Lung (tissue), 17 donors: ENCODE measurements at places on chromosomes 2 and 18. TPM values are rescaled to one million over a fixed set of nuclear protein-coding genes. Genes with fewer than 3 reads are reported as not detected.

The CNTNAP5 gene
- polyA plus RNA-seq: not detected

The OTOF gene
- polyA plus RNA-seq: 0.08 TPM

The HRH4 gene
- polyA plus RNA-seq: 0.19 TPM

The SETBP1 gene
- 1.6 TPM for polyA plus RNA-seq

The TOGARAM2 gene
- polyA plus RNA-seq: 9.3 TPM

The CNDP1 gene
- 0.10 TPM for polyA plus RNA-seq

The UGT1A10 gene
- polyA plus RNA-seq: 0.03 TPM

The POTEC gene
- not detected for polyA plus RNA-seq

The TMEM178A gene
- 4.8 TPM for polyA plus RNA-seq

The SCLY gene
- polyA plus RNA-seq: 11.3 TPM

The SCN2A gene
- polyA plus RNA-seq: 0.06 TPM
